Stimulated activated CD8-positive, alpha-beta memory T cell treated with anti-CD3 and anti-CD28 coated beads, Interleukin-2, amount 100 ng/mL, for 1 hour (primary cell): ENCODE measurements at places on chromosomes 2 and 18.

DNA sequence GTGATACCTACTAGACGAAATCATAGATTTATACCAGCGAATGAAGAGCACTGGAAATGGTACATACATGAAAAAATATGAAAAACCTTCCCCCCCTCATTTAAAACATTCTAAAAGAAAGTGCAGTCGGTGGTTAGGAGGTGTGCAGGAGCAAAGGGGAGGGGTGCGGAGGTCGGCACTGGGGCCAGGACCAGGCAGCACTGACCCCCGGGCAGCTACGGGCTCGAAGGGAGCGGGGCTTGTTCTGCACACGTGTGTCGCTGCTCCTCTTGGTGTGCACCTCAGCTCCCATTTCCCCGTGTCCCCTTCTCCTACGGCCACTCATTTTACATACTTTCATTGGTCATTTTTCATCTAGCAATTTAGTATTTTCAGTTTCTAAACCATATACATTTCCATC lies 89.0 kb downstream of the LAMA1 start:
- DNase-seq, result no peak

DNA sequence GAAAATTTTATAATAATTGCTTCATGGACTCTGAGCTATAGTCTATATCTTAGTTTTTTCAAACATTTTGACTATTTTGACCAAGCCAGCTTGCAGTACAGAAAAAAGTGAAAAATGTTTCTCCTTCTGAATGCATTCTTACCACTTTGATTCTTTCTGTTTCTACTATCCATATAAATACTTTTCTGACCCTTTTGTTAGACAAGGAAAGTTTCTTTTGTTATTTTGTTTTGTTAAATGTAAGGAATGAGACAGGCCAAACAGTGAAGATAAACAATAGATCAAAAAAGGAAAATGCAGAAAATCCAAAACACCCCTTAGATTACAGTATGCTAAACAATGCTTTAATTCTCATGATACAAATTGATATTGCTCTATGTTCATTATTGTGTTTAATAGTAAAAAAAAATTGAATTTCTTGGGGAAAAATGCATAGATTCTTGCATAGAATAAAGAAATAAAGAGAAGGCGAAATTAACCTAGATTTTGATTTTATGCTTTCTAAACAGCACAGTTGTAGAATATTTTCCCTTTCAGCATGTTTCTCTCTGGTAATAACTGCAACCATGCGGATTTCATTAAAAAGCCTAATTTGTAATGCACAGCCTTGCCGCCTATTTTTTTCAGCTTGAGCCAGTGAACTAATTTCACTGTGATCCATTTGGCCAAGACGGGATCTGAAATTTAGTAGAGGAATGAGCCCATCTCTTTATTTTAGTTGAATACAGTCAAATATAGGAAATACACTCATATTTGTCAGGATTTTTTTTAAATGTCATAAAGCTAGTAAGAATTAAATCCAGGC lies 976 bp downstream of the TNFAIP6 start:
- DNase-seq, result no peak

- no peak for DNase-seq
These were observed 17.9 kb downstream of the KCNIP3 start for GRCh38 chr2:95314964-95315611.

DNA sequence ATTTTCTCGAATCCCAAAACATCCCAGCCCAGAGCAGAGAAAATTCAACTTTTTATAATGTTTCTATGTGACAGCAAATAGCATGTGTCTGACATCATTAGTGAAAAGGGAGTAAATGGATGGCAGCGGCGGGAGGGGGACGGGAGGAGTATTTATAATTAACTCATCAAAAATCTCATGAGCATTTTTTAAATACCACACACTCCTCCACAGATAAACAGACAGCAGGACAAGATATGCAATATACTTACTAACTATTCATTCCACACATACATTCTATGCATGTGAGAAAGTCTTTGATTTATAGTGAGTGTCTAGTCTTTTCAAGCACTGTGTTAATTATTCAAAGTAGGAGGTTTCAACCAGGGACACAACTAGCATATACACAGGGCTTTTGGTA lies 107.6 kb downstream of the LRP2 start:
- no peak for DNase-seq

GRCh38 chr2:241867776-241868420 lies 1.6 kb upstream of the RTP5 start:
- no peak for DNase-seq

DNA sequence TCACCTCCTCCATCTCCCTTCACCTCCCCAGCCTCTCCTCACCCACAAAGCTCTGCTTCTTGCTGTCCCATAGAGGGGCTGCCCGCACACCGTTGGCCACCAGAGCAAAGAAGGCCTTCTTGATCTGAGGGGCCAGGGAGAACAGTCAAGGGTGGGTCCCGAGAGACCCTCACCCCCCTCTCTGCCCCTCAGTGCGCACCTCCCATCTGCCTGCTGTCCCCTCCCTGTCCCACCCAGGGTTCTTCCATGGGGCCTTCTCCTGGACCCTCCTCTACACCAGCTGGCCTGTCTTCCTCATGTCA lies 3.2 kb downstream of the PRKAG3 start:
- DNase-seq, result no peak

GRCh38 chr2:99476629-99477028 lies 13.2 kb downstream of the REV1 start:
- DNase-seq, result no peak

DNA sequence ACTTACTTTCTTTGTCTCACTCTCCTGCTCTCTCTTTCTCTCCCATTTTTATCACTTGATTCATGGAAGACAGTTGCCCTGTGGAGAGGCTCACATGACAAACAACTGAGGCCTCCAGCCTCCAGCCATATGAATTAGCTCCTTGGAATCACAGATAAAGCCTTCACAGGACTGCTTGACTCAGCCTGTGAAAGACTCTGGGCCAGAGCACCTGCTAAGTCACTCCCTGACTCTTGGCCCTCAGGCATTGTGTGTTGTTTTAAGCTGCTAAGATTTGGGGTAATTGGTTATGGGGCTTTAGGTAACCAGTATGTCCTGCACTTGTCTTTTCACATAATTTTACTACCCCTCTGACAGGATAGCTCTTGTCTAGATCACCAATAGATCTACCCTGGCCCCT lies 334.9 kb downstream of the SOX11 start:
- DNase-seq, result no peak

DNA sequence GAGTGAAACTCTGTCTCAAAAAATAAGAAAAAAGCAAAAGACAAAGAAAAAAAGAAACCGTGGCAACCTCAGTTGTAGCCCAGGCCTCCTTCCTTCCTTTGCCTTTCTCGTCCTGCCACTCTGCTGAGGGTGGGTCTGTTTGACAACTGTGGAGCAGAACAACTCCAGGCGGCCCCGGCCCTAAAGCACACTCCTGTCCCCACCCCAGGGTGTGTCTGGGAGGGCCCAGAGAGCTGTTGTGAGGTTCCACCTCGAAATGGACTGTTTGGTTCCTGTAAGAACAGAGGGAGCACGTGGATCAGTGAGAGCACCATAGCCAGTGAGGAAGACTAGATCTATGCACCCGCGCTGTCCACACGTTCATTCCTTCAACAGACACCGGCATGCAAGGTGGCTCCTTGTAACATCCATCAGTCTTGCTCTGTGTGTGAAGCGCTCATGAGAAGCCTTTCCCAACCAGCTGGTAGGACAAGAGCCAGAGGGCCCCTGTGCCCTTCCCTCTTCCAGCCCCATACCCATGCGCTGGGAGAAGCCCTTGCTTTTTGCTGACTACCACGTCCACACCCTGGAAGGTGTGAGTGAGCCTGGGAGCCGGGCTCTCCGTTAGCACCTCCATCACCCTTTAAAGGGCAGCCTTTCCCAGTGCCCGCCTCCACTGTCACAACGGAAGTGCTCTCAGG lies 61.6 kb downstream of the SOWAHC start:
- DNase-seq, result no peak

DNA sequence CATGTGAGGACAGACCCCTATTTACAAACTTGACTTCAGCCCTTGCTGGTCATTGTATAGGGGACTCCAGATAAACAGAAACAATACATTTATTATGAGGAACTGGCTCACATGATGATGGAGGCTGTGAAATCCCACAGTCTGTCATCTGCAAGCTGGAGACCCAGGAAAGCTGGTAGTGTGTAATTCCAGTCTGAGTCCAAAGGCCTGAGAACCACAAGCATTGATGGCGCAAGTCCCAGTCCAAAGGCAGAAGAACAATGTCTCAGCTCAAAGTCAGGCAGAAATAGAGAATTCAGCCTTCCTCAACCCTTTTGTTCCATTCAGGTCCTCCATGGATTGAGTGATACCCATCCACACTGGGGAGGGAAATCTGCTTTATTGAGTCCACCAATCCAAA lies 28.1 kb upstream of the SPP2 start:
- DNase-seq, result no peak

DNA sequence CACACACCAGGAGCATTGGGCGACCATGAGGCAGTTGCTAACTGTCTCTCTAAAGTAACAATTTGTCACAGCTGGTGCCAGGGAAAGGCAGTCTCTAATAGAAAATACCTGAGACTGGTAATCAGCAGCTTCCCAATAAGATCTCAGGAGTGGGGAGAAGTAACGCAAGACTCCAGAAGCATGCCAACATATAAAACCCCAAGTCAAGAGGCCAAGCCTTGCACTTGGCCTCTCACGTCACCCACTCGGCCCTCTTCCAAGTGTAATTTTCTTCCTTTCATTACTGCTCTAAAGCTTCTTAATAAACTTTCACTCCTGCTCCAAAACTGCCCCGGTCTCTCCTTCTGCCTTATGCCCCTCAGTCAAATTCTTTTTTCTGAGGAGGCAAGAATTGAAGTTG lies 455.6 kb upstream of the ACVR2A start:
- no peak for DNase-seq

DNA sequence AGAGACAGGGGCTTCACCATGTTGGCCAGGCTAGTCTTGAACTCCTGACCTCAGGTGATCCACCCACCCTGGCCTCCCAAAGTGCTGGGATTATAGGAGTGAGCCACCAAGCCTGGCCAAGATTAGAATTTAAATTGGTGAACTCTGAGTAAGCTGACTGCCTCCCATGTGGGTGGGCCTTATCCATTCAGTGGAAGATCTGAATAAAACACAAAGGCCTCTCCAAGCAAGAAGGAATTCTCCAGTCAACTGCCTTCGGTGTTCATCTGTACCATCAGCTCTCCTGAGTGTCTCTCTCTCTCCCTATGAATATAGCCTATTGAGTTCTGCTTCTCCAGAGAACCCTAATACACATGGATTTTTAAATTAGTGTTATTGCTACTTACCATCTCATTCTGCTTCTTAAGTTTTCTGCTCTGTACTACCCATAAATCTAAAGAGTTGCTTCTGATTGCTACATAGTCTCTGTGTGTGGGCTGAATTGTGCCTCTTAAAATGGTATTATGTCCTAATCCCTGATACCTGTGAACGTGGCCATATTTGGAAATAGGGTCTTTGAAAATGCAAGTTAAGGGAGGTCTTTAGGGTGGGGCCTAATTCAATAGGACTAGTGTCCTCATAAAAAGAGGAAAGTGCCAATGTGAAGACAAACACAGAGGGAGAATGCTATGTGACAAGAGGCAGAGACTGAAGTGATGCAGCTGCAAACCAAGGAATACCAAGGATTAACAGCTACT lies 36.3 kb downstream of the FBXO11 start:
- DNase-seq, result no peak

DNA sequence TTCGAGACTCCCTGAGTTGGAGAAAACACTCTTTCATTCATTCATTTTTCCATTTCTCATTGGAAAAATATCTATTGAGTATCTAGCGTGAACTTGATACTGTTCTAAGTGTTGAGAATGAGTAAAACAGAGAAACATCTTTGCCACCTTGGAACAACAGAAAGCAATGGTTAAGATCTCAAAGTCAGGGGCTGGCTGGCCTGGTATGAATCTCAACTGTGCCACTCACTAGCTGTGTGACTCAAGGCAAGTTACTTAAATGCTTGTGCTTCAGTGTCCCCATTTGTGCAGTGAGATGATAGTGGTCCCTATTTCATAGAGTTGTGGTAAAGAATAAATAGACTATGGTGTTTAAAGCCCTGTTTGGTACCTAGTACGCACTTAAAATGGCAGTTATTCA lies 415.2 kb downstream of the NBAS start:
- DNase-seq, result no peak

GRCh38 chr2:239905306-239905705 lies 119.8 kb downstream of the NDUFA10 start:
- DNase-seq, result no peak

- DNase-seq, result no peak
These were observed 4.9 kb downstream of the MBOAT2 start for GRCh38 chr2:8998418-8999101.

DNA sequence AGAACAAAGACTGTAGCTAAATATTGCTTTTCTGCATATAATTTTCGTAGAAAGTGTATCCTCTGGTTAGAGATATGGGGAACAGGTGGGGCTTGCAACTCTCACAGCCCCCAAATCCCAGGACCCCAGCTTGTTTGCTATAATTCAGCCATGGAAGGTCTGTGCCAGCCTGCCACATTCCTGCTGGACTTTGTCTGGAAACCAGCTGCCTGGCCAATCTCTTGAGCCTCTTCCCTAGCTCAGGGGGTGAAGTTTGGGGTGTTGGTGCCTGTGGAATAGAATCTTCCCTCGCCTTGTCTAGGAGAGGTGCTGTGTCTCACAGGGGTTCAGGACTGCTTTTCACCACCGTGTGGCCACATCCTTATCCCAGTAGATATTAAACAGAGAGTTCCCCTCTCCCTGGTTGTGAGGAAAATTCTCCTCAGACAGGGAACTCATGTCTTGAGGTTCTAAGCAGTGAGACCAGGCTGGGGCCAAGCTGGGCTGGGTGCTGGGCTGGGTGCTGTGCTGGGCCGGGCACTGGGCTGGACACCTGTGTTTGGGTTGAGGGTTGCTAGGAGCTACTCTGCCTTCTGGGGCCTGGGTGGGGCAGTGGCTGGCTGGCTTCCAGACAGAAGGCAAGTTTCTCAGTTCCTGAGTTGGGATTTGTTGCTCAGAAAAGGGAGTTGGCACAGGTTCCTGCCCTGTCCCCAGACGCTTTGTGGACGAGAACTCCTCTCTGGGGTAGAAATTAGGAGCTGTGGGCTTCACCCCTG lies 12.3 kb downstream of the TOGARAM2 start:
- DNase-seq, result no peak

DNA sequence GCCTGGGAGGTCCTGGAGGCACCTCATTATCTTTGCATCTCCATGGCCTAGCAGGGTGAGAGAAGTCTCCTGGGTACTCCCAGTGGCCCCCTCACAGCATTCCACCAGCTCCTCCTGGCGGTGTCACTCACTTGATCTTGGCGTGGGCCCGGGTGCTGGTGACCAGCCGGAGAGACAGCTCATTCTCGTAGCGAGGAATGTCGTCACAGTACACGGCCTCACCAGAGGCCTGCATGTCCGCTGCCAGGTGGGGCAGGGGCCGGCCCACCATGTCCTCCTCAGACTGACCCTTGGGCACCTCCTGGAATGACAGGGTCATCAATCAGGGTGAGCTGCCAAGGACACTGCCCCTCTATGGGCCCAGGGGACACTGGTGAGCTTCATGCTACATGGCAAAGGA lies 42.4 kb downstream of the XDH start:
- no peak for DNase-seq

GRCh38 chr2:128323555-128323931 lies 4.9 kb upstream of the HS6ST1 start:
- DNase-seq, result no peak
